ENCODE measurements at places on chromosomes 1 and 21.

- DNase-seq = peak; percentile 63
Measured at GRCh38 chr1:8077120-8077573, 51.0 kb upstream of the ERRFI1 start.

DNA sequence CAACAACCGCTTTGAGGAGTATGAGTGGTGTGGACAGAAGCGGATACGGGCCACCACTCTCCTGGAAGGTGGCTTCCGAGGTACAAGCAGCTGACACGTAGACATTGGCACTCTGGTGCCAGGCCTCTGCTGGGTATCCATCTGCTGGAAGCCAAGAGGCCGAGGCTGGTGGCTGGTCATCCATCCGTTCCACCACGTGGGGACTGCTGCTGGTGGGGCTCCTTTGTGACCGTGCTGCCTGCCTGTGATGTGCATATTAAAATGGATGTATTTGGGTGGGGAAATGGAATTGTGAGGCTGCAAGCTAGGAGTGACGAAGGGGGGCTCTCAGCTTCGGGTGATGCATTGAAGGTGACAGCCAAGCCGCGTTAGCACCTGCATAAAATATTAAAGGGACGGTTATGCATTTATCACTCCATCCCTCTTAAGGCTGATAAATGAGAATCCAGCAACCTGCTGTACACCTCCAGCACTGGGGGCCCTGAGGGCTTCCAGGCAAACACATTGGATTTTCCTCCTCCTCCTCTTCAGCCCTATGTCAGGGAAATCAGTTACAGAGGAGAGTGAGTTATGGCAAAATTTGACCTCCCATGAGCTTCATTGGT, 38.1 kb downstream of the TMEM53 start:
- no peak for DNase-seq

GRCh38 chr1:19467199-19468187, 17.8 kb downstream of the CAPZB start:
- no peak for DNase-seq

GRCh38 chr1:171653796-171654195, 1.3 kb upstream of the MYOC start:
- DNase-seq = no peak

- DNase-seq = no peak
Measured at GRCh38 chr1:44609768-44610526, 64.3 kb downstream of the TMEM53 start.

- no peak for DNase-seq
Measured at GRCh38 chr1:66693856-66694255, 58.4 kb upstream of the DYNLT5 start.

DNA sequence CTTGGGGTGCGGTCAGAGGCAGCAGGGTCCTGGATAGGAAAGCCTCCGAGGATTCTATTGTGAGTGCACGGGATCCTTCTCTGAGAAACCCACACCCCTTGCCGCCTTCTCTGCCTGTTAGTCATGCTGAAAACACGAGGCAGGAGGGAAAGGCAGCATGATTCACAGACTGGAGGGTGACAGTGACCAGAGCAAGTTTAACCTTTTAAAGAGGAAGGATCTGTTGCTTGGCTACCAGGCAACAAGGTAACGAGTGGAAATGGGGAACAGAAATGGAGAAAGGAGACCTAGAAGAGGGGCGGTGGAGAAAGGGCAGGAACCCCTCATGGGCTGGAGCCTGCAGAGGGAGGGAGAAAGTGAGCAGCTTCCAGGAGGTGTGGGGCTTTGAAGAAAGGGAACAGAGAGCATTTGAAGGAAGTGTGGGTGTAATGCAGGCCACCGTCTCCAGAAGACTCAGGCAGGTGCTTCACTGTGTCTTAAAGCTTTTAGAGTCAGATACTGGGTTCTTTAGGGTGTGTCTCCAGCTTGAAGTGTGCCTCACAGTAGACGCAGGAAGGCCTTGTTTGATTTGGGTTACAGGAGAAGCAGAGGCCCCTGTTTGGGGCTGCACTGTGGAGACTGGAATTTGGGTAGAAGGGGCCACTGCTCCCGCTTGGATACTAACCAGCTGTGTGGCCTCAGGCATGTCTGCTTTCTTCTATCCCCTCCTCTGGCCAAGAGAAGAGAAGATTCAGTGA, 19.1 kb downstream of the OPTC start:
- DNase-seq = peak; percentile 79

DNA sequence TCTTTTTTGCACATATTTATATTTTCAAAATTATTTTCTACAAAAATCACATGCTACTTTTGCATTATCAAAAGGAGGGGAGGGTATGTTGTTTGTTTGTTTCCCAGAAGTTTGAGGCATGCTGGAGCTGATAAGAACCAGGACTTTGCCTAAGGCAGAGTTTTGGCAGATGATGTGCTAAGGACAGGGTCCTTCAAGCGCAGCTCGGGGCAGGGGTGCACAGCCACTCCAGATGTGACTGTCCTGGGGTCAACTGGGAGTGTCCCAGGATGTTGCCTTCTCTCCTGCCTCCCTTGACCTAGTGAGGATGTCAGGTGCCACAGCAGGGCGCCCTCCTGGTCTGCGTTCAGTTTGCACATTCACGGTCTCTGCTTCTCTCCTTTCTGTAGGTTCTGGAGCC, 42.6 kb upstream of the SRRM1 start:
- no peak for DNase-seq

GRCh38 chr1:228798548-228798947, 63.3 kb downstream of the RHOU start:
- DNase-seq = no peak

DNA sequence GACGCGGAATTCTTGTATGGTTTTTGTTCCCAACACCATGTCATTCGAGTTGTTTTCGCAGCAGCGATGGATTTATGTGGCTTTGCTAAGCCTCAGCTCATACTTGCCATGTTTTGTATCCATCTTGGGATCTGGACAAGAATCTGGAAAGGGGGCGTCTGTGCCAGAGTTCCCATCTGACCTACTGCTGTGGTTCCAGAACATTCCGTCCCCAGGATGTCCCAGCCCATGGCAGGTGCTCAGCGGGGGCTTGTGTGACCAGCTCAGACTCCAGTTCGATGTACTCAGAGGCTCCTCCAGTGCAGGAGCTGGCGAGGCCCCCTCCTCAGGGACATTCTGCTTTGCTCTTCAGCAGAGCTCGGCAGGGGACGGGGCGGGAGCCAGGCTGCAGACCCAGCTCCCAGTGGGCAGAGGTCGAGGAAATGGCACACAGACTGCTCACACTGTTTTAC, 24.0 kb upstream of the ADARB1 start:
- no peak for DNase-seq

DNA sequence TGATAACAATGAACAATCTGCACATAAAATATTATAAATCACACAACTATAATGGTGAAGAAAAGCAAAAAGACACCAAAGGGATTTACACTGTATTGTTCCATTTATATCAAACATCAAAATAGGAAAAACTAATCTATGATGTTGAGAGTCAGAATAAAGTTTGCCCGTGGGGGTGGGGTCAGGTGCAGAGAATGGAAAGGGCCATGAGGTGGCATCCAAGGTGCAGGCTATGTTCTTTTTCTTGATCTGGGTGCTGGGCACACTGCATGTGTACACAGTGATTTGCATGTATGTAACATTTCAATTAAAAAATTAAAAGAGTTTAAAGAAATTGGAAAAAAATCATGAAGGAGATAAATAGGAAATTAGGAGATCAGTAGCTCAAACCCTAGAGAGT, 127.3 kb downstream of the DSCAM start:
- no peak for DNase-seq

DNA sequence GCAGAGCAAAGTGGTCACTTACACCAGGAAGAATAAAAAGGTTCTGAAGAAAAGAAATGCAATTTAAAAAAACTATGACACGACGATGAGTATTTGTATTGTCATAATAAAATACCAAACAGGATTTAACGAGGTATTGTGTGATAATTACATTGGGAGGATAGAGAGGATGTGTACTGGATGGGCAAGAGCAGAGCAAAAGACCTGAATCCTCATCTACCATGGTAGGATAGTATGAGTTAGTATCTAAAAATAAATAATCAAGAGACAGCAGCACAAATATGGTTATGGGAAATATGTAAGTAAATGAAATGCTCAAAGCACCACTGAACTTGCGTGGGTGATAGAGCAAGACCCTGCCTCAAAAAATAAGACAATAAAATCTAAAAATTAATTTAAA, 162.6 kb downstream of the CDC42BPA start:
- DNase-seq = no peak

- peak; percentile 4 for DNase-seq
Measured at GRCh38 chr1:68384872-68385411, 64.8 kb downstream of the RPE65 start.

- DNase-seq = no peak
Measured at GRCh38 chr1:213761845-213762407, 225.8 kb upstream of the PROX1 start.

- DNase-seq = no peak
Measured at GRCh38 chr1:19625291-19625937, 18.7 kb upstream of the NBL1 start.

- no peak for DNase-seq
Measured at GRCh38 chr1:171019971-171020370, 70.7 kb upstream of the FMO3 start.

GRCh38 chr1:156076609-156077429, 5.4 kb downstream of the MEX3A start:
- no peak for DNase-seq

DNA sequence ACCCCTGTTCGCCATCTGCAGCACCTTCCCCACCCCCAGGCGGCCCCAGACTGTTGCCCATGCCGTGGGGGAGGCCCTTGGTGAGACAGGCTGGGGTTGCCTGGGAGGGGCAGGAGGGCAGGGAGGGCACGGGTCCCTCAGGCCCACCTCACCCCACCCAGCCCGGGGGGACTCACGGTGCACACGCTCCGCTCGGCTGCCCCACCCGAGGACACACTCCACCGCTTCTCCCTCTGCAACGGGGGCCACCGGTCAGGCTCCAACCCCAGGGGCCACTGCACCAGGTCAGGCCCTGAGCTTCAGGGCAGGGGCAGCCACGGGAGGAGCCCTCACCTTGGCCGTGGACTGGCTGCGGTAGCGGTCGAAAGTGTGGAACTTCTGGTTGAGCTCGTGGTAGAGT, 24.0 kb upstream of the COL16A1 start:
- no peak for DNase-seq

DNA sequence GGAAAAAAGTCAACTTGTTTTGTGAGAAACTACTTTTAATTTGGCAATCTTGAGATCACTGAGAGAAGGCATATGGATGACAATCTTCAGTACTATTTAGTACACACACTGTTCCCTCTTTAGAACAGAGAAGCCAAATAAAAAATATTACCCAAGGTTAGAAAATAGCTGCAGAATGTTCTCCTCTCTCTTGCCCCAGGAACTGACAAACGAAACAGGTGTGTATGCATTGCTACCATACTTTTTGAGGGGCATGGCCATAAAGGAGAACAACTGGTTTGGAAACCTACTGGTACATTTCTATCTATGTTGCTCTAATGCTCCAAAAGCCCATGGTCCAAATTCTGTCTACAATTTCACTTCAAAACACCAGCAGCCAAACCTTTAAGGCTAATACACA, 5.7 kb downstream of the TOR1AIP2 start:
- DNase-seq = no peak

DNA sequence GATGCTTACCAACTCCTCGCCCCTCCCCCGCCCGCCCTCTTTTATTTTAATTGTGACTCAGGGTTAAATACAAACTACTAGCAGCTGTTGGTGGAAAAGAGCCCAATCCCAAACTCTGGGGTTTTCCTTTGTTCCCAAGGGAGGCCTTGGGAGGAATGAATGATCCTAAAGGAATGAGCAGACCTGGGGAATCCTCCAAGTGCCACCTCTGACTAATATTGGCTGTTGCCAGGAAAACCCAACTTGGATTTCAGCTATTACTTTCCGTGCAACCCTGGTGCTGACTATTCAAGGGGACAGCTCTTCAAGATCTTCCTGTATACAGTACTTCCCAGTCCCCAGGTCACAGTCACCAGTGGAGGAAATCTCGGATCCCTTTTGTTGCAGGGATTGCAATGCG, 1.3 kb upstream of the S100A10 start:
- peak; percentile 98 for DNase-seq

- DNase-seq = no peak
Measured at GRCh38 chr1:235317168-235317567, 10.8 kb downstream of the ARID4B start.

- no peak for DNase-seq
Measured at GRCh38 chr1:40924767-40925166, 54.7 kb upstream of the CTPS1 start.

GRCh38 chr1:111928531-111928930, 60.9 kb downstream of the KCND3 start:
- DNase-seq = no peak

DNA sequence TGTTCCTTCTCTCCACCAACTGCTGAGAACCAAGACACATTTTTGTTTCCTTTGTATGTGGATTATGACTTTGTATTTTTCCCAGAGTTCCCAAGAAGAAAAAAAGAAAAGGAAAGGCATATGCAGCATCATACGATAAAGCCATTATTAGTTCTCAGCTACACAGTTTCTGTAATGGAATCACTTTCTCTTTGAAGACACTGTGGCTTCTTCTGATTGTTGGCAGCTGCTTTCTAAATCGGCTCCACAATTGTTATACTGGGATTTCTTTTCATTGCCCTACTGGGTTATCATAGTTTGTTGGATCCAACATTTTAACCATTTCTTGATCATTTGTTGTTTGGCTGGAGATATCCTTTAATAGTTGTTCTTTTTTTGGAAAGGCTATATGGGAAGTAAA, 89.5 kb upstream of the HIVEP3 start:
- no peak for DNase-seq
